NAMALWA (cell line): ENCODE measurements at places on chromosomes 16 and 17.
A peak's percentile ranks its signal among the peaks of the same experiment; 100 is the strongest.

GRCh38 chr16:66523861-66524354 lies 26.0 kb downstream of the TK2 start:
- peak; percentile 77 for DNase-seq

- peak; percentile 56 for DNase-seq
Observed at GRCh38 chr16:75555213-75555706, 792 bp downstream of the TMEM231 start.

DNA sequence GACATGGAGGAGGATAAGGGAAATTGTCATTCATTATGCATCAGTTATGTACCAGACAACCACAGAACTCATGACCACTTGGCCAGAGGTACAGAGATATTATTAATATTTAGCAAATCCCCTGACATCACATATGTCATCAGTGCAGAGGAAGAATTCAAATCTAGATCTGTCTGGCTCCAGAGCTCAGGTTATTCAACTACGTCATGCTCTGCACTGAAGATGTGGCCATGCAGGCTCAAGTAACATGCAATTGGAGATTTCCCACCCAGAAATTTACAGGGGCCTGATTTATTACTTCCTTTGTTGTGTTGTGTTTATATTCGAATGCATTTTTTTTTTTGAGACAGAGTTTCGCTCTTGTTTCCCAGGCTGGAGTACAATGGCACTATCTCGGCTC lies 224.3 kb downstream of the HS3ST4 start:
- DNase-seq, result no peak

DNA sequence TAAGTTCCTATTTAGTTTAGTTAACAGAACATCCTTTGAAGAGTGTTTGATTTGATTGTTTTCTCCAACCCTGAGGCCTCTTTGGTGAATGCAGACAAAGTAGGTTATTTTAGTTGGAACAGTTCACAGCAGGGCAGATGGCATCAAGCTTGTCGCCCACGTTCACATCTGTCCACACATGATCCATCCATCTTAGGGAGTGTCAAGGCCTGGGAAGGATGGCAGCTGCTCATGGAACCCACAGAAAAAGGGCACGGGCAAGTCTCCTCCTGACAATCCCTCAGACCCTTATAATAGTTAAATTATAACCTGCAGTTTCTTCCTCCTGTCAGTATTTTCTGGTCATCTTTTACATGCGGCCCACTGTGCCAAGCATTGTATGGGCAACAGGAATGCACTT lies 60.2 kb downstream of the KNOP1 start:
- no peak for DNase-seq

DNA sequence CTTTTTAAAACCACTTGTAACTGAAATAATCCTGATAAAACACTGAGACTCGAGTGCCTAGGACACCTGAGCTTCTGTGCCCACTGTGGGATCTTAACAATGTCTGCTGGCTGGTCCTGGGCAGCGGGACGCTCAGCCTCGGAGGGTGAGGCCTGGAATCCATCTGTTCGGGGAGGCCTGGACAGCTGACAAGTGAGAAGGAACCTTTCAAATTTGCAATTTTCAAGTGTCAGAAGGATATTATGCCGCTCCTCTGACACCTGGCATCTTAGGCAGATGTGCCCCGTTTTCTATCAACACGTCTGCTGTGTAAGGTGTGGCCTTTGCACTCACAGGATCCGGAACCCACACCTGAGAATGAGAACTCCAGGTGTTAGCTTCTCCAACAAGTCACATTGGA lies 33.1 kb upstream of the C16orf78 start:
- no peak for DNase-seq

- DNase-seq, result no peak
Observed at GRCh38 chr17:44324092-44324570, 492 bp downstream of the SLC25A39 start.

DNA sequence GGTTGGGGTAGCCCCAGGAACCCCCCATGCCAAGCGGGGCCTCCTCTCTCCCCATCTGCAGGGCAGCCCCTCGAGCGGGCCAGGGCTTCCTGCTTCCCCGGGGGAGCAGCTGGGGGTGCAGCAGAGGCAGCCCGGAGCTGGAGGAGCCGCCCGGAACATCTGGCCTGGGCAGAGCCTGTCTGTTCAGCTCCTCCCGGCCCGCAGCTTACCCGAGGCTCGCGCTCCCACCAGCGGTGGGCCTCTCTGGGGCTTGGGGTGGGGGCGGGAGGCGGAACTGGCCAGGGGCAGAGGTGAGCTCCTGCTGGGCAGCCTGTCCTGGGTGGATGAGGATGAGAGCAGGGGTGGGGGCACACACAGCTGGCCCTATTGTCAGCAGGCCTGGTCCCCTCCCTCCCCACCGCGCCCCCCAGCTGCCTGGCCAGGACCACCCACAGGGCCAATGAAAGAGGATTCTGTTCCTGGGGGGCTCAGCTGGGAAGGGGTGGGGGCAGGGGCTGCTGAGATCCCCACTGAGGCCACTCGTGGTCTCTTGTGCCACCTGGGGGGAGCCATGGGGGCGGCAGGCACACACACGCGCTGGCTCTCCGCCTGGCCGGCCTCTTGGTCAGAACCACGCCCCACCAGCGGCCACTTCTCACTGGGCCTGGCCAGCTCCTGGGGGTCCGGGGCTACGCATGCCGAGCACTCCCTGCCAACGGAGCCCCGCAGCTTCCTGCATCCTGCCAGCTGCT lies 34.7 kb downstream of the BAHCC1 start:
- DNase-seq, result peak; percentile 46

DNA sequence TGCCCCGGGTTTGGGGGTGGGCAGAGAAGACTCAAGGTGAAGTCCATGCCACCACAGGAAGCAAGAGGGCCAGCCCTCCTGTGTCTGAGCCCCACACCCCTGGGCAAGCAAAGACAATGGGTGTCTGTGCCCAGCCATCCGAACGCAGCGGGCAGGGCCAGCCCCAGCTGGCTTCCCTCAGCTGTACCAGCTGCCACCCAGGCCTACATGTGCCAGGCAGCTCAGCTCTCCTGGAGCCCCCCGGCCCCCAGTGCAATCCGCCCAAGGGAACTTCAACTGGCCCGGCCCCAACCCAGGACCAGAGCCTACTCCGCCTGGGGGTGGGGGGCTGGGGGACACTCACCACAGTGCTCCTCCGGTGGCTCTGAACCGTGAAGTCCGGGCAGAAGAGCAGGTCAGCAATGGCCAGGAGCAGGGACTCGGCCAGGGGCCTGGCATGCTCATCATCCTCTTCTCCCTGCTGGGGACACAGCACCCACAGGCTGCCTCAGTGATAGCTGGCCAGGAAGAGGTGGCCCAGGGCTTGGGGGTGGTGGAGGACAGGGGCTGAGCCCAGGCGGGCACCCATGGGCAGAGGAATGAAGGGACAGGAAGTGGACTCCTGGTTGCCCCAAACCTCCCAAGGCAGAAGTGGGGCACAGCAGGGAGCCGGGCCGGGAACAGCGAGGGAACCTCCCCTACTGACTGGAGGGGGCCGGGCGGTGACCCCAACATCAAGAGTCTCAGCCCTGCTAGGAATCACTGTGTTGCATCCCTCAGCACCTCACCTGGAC lies 9.8 kb downstream of the HID1 start:
- no peak for DNase-seq

DNA sequence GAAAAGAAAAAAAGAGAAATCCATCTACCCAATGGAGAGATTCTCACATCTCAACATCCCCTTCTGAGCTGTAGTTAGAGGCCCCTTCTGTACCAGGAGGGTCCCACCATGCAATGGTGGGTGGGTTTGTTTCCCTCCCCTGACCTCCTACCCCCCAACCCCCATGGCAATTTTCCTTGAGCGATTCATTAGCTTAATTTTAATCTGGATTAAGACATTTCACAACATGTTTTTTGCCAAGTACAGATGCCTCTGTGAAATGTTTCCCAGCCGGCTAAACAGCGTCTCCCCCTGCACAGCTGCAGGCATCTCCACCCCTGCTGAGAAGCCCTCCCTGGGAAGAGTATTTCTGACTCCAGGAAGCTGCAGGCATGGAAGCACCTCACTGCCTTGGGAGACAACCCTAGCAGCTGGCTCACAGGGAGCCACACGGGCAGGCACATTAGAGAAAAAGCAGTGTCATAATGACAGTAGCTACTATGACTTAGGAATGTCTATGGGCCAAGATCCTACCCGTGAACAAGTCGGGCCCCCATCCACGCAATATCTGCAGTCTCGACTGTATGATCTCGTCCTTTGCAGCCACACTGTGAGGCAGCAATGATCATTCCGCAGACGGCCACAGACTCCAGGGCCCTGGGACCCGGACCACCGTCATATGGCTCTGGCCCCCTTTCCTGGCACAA lies 117.3 kb downstream of the ADCY9 start:
- no peak for DNase-seq

DNA sequence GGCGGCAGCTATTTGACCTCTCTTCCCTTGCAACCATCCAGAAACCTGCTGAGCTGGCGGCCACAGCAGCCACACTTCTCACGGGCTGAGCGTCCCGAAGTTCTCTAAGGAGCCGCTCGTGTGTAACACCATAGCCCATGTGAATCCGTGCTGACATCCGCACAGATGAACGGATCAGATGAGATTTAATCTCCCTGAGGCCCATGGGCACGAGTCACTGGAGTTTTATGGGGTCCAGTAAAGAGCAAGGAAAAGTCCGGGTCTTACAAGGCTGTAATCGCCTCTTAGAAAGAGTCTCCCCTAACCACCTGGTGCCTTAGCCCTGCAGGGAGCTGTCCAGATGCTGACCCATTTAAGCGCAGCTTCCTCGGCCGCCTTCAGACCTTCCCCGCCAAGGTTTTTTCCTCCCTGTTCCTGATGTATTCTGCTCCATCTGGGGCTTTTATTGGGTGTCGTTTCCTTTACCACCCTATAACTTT lies 5.5 kb upstream of the CACNG5 start:
- peak; percentile 30 for DNase-seq

DNA sequence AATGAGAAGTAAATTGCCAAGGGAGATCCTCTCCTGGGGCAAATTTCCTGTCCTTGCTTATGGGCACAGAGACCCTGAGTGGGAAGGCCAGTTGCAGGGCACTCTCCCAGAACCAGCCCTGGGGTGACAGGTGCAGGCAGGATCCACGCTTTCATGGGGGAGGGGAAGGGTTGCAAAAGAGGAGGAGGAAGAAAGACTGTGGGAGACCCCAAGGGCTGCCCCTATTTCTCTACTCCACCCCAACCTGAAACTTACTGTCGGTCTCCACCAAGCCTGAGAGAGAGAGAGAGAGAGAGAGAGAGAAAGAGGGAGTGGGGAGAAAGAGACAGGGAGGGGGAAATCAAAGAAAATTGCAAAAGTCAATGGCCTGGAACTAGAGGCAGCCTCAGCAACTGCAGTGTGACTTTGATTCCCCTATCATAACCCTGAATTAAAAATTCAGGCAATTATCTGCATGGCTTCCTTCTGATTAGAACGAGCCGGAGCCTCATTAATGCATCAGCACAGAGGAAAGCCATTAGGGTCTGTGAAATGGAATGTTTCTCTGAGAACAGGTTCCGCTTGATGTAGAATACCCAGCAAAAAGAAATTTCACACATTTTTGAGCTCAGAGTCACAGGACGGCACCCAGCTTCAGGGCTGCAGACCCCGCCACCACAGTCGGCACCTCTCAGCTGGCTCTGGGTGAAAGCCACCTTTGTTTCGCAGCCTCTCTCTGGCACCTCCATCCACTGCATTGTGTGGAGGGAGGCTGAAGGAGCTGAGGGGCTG lies 45.1 kb upstream of the HNF1B start:
- no peak for DNase-seq

DNA sequence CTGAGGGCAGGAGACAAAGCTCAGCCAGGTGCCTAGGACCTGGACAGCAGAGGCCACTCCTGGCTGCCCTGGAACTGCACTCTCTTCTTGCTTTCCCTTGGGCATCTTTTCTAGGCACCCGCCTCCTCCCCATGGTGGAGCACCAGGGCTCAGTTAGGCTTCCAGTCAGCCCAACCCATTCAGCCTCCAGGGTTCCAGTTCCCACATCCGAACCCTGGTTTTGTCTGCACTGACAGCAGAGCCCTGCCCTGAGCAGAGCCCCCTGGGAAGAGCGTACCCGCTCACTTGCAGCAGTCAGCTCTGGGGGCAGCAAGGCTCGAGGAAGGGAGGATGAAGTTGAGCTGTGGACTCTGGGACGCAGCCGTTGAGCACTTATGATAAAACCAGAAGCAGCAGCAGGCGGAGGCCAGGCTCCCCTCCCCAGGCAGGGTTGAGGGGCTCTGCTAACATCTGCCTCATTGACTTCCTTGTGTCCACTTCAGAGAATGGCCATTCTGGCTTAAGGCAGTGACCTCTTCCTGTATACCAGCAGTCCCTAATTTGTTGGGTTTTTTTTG lies 213.2 kb downstream of the NTN1 start:
- DNase-seq, result no peak

- DNase-seq, result no peak
Observed at GRCh38 chr17:58315281-58315711, 13.3 kb downstream of the TSPOAP1 start.

DNA sequence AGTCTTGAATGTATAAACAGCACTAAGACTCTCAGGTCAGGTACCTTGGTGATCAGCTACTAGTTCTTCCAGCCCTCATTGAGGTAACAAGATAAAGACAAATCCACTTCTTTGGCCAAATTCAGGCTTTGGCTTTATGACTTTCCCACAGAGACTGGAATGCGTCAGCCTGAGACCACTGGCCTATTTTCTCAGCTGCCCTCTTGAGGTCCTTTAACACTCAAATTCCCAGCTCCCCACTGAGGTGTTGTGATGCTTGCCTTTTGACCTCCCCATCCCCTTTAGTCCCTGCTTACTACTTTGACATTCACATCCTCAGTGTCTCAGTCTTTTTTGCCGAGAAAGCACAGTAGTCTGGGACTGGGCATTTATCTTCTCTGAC lies 10.6 kb downstream of the TNFAIP1 start:
- DNase-seq, result no peak

GRCh38 chr16:75614066-75614897 lies 8.8 kb downstream of the ADAT1 start:
- DNase-seq, result no peak

GRCh38 chr17:3002538-3003295 lies 60.7 kb downstream of the OR1D5 start:
- DNase-seq, result peak; percentile 90

DNA sequence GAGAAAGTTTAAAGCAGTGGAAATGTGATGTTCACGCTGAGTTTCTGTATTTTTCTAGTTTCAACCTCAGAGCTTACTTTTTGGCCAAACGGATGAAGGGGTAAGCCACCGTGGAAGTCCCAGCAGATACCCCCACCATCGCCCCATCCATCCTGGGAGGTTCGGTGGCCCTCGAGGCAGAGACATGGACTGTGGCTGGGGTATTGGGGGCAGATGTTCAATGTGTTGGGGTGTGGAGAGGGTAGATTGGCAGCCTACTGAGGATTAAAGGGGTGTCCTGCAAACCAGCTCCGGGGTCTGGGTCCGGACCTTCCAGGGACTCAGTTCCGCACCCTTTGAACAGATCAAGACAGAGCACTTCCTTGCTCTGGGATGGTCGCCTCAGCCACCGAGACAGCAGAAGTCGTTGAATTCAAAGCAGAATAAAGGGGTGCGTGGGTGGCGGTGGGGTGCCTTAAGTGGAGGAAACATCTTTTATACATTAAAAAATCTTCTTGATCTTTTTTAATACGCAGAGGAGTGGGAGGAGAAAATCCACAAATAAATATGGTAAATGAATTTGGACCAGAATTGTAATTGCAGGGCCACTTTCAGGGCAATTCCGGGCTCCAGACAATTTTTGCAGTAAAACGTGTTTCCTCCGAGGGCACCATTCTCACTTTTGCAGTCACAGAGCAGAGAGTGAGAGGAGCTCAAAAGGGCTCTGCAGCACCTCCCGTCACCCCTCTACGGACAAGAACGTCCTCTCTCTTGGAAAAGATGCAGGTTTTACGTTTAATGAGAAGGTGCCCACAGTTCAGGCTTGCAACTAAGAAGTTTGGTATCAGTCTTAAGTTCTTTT lies 8.2 kb upstream of the CBX8 start:
- DNase-seq, result no peak
